ENCODE measurements at places on chromosomes 3 and 15.

DNA sequence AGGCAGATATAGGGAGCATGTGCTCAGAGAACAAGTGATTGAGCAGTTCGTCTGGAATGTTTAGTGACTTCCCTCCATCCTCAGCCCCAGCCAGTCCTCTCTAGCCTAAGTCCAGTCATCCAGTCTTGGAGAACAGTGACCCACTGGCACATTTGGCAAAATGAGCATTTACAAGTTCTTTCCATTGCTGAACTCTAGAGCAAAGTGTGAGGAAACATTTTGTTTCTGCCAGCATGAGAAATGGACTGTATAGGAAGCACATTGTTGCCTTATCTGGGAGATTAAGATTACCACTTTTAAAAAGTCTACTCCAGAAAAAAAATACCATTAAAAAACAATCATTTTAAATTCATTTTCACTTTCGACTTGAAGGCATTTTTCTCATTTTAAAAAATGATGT is 353.6 kb downstream of the SHQ1 start:
- DNase-seq = no peak

DNA sequence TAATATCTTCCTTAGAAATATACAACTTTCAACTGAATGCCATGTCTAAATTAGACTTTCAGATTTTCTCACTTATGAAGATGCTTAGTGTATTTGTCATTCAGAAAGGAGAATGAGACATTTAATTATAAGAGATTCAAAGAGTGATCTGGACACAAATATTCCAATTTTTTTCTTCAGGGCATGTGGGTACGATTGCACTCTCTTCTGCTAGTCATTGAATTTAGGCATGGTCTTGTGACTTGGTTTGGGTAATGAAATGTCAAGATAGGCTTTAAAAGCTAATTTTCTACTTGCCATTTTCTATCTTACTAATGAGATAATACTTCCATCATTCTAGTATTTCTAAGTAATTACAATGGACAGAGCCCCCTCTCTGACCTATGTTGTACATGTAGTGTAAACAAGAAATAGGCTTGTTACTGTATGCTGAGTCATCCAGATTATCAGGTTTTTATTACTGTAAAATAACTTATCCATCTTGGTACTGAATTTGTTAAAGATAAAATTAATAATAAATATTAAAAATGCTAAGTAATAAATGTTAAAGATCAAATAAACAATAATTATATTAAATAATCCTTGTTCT is 770.8 kb upstream of the BCHE start:
- DNase-seq = no peak

- DNase-seq = no peak
Observed at GRCh38 chr3:30770387-30770786, 124.1 kb downstream of the GADL1 start.

DNA sequence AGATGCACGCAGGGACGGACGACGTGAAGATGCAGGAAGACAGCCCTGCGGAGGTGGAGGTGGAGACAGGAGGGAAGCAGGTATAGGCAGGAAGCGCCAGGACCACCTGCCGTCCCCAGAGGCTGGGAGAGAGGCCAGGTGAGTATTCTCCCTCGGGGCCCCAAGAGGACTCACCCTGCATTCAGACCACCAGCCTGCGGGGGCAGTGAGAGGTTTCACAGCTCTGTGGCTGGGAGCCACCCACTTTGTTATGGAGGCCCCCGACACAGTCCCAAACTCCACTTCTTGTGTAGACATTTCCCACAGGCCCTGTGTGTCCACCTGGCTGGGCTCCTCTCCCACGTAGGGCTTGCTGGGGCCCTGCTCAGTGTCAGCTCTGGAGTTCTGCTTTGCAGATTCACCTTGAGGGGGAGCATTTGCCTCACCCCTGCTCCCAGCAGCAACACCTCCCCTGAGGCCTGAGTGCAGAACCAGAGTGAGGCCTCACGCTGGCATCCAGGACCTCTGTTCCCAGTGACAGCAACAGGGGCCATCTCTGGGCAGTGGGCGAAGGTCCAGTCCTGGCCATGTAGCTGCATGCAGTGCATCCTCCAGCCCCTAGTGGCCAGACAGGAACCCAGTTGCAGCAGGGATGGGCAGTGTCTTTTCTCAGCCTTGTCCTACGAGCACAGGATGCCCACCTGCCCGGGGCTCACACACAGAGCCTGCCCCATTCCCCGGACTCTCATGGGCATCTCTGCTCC is 119.4 kb upstream of the IQSEC1 start:
- DNase-seq = no peak

- no peak for DNase-seq
Observed at GRCh38 chr3:57688291-57688690, 4.6 kb downstream of the DENND6A start.
